ENCODE measurements at places on chromosomes 1 and 21. TPM values are rescaled to one million over a fixed set of nuclear protein-coding genes. Genes with fewer than 3 reads are reported as not detected.
A peak's percentile ranks its signal among the peaks of the same experiment; 100 is the strongest.

Gene ITPKB
- total RNA-seq, result 9.9 TPM

Gene SPRR2E
- total RNA-seq, result not detected

Gene CLCNKB
- 3.6 TPM for total RNA-seq

- no peak for DNase-seq
These were observed 102.3 kb downstream of the KCNJ15 start for GRCh38 chr21:38359090-38359489.

DNA sequence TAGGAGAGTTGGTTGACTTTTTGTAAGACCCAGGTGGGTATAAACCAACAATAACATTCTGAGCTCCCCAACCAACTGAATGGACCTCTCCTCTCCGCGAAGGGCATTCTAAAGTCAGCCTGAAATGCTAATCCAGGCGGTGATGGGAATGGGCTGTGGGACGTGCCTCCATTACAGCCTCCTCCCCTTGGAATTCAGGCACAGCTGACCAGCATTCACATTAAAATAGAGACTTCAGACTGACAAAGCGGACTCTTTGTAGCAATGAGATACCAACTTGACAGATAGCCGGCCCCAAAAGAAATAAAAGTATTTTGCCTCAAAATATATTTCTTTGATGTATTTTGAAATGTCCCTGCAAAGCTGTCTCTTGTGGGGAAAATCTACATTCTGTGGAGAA, 101.7 kb downstream of the KIF26B start:
- DNase-seq, result no peak

DNA sequence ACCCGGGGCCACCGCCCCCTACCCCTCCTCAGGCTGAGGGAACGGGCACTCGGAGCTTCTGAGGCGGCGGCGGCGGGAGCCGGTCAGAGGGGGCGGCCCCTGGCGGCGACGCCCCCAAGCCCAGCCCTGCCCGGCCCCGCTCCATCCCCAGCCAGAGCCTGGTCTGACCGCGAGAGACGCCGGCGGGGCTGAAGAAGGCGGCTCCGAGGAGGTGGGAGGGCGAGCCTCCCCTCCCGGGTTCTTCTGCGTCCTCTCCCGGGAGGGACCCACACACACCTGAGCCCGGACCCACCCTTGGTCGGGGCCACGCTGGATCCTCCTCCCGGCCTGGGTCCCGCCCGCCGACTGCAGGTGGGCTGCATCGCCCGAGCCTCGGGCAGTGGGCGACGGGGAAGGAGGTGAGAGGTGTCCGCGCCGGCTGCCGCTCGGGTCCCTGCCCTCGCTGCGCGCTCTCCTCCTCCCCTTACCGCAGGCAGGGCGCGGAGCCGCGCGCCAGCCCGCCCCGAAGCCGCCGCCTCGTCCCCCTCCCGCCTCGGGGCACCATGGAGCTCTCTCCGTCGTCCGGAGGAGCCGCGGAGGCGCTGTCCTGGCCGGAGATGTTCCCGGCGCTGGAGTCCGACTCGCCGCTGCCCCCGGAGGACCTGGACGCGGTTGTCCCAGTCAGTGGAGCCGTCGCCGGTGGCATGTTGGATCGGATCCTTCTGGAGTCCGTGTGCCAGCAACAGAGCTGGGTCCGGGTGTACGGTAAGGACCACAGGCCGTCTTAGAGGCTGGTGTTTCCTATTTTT, at the start of gene RASAL2:
Gene RASAL2 (plus strand): TSS at position 154 of the 788 bp plus-strand sequence. CDS start 389 bp downstream, at position 543.
- DNase-seq, result peak; percentile 74

DNA sequence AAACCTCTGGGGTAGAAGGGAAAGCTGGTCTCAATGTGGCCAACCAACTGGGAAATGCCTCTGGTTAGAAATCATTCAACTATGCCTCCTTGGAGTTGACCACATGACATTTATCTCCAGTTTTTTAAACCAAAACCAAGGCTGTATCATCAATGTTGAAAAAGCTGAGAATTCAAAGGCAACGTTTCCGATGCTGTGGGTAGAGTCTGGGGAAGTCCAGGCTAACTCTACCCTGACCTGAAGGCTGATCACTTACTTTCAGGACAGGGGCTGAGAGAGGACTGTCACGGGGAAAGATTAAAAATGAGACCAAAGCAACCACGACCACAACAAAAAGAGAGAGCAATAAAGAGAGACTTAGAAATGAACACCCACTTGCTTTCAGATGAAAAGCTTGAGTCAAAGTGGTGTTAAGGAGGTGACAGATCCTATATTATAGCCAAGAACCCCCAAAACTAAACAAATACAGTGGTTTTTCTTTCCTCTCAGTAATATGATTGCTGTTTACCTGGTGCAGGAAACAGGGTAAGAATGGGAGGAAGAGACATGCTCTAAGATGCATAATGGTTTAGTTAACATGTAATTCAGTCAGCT, 90.8 kb upstream of the TNFSF4 start:
- no peak for DNase-seq

GRCh38 chr1:157540160-157540748, 12.1 kb downstream of the FCRL5 start:
- DNase-seq, result no peak

DNA sequence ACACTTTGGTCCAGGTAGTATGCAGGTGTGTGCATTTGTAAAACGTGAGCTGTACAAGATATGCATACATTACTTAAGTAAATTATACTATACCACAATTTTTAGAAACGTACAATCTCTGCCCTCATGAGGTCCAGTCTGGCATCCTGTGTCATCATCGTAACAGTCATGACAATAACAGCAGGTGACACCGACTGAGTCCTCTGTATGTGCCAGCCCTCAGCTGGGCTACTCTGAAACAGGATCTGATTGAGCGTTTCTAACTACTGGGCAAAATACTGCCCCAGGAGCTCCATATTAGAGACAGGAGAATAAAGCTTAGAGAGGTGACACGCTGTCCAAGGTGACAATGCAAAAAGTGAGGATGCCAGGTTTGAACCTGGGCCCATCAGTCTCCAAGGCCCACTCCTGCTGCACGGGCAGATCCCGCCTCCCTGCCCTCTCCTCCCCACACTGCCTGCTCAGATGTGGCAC, 47.2 kb upstream of the ECE1 start:
- DNase-seq, result no peak

GRCh38 chr1:212641956-212642355, 33.4 kb downstream of the ATF3 start:
- DNase-seq, result no peak

DNA sequence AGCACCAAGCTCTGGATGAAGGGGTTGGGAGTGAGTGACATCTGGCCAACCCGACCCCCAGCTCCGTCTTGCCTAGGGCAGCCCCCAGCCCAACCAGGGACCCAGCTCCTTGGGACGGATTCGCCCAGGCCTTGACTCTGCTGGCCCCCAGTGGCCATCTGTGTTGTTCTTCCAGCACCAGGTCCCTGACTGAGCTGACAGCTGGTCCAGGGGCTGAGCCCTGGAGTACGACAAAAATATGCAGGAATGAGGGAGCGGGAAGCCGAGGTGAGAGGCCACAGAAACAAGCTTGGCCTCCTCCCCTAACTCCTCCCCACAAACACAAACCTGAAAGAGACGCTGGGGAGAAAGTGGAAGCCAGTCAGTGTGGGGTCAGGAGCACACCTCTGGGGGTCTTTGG, 55.0 kb upstream of the PAX7 start:
- DNase-seq, result no peak

GRCh38 chr1:22643381-22643780, at the start of gene C1QC:
Gene C1QC (plus strand): TSS chr1:22643633. CDS start chr1:22644024, 391 bp downstream.
- DNase-seq, result peak; percentile 76

DNA sequence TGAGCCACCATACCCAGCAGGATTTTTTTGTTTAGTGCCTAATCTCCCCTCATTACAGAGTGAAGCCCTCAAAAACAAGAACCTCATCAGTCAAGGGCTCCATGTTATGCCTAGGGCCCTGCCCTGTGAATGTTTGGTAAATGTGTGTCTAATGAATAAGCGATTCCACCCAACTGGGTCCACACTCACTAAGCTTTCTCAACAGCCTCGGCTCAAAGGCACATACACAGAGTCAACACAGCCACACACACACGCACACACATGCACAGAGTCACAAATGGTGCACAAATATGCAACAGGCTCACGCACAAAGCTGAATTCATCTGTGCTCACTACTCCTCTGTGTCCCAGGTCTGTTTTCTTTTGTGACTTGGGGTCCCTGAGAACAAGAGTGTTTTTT, 11.7 kb upstream of the SYNC start:
- no peak for DNase-seq

GRCh38 chr1:147264158-147264768, 21.8 kb downstream of the CHD1L start:
- no peak for DNase-seq

- DNase-seq, result no peak
These were observed 3.1 kb downstream of the PADI1 start for GRCh38 chr1:17207966-17208418.

- DNase-seq, result no peak
These were observed 5.7 kb upstream of the KRTAP12-1 start for GRCh38 chr21:44687671-44688070.

- DNase-seq, result no peak
These were observed 7.0 kb upstream of the C1orf116 start for GRCh38 chr1:207039380-207040180.

GRCh38 chr21:45267390-45267760, 20.3 kb downstream of the POFUT2 start:
- DNase-seq, result peak; percentile 27

Measured in right cardiac atrium (tissue), 5 donors.